ENCODE measurements at places on chromosomes 2 and 18.

DNA sequence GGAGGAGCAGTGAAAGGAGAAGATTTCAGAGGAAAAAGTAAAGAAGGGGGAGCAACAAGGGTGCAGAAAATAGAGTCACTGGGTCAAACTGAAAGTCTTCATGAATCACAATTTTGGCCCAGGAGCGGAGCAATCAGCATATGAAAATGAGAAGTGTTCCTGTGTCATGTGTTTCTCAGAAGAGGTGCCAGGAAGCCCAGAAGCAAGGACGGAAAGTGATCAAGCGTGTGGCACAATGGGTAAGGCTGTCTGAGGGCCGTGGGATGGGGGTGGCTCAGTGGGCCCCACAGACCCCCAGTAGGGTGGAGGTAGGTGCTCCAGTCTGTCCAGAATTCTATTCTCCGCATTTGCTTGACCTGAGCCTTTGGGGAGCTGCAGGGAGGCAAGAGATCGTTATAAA lies 44.2 kb downstream of the SP140 start:
- no peak for DNase-seq

GRCh38 chr2:64401529-64401880 lies 52.5 kb upstream of the LGALSL start:
- DNase-seq = no peak

GRCh38 chr18:55777666-55778304 lies 189.8 kb upstream of the TCF4 start:
- no peak for DNase-seq

DNA sequence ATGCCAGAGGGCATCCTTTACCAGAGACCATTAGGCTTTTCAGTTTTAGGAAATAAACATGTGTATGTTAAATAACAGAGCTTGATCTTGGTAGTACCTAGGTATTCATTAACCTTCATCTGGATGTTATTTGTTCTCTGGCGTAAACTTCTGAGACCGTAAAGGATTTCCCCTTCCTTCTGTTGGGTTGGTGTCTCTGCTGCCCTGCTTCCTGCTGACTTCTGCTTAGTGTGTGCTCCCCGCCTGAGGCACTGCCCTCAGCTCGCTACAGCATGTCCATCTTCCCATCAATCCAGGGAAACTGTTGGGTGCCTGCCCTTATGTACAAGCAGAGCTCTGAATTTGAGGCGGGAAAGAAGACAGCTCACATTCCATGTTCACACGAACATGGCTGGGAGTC lies 177.9 kb downstream of the TPGS2 start:
- no peak for DNase-seq

- no peak for DNase-seq
Observed at GRCh38 chr2:229237270-229237669, 33.8 kb downstream of the PID1 start.

DNA sequence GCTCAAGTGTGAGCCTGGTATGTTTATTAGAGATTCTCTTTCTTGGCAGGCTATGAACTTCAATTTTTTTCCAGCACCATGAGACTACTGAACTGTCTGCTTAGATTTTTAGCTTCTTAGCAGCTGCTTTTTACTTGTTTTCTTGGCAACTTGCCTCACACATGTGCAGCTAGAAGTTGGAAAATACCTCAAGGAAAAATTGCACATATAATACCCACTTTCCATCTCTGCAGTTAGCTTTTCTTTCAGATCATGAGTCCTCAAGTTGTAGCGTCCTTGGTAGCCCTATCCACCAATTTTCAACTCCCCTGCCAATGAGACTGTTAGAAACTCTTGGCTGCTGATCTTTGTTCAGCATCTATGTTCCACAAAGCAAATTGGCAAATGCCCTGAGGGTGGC lies 302.1 kb downstream of the HRH4 start:
- DNase-seq = no peak

GRCh38 chr2:144995482-144995881 lies 475.6 kb upstream of the ZEB2 start:
- no peak for DNase-seq

GRCh38 chr2:3650140-3650920 lies 7.7 kb upstream of the ALLC start:
- DNase-seq = no peak

DNA sequence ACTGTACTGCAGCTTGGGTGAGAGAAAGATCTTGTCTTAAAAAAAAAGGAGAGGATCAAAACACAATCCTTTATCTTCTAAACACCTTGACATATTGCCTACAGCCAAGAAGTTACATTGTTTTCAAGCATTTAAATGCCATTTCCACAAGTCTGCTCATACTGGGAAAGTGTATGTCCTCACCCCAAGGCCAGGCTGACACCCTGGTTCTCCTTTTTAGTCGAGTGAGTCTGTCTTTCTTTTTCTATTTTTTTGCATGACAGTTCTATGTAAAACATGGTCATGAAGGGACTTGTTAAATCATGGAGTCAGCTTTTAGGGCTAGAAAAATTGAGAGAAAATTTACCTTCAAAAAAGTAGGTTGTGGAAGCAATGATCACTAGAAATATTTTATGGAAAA lies 233.3 kb downstream of the FAM210A start:
- DNase-seq = no peak

DNA sequence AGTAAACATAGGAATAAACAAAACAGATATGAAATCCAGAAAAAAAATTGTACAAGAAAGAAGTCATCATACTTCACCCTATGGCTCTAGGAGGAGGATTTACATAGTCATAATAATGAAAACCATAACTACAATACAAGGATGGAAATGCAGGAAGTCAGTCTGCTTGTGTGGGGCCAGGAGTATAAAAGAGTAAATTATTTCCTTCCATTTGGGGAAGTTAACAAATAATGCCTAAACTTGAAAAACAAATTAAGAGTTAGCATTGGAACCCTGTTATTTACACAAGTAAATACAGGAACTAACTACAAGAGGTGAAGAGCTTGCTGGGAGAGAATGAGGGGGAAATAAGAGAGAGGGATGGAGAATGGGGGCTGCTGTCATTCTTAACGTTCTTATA lies 15.4 kb downstream of the TMEM163 start:
- DNase-seq = no peak

DNA sequence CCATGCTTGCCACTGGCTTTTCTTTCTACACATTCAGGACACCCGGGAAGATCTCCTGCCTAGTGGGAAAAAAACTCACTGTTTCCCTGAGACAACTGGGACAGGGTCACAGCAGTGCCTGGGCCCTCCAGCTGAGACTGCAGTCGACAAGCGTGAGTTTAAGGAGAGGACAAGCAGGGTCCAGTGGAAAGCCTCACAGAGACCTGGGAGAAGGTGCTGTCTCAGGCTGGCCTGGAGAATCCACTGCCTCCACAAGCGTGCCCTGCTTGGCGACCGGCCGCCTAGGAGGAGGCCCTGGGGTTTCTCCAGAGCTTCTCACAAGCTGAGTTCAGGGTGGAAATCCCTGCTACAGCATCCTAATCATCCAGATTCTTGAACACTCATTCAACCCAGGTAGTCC lies 519.6 kb upstream of the RAB6C start:
- no peak for DNase-seq

DNA sequence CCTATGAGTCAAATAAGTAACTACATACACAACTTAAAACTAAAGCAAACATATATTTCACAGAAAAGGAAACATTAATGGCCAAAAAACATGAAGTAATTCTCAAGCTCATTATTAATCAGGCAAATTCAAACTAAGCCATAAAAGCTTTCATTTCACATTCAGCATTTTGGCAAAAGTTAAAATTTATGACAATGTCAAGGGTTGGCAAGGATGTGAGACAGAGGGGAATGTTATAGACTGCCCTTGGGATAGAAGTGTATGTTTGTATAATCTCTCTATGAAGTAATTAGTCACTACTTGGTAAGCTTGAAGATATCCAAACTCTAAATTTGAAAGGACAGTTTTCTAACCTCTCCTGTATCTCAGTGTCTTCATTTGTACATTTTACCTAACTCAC lies 539.4 kb downstream of the RIT2 start:
- DNase-seq = no peak

DNA sequence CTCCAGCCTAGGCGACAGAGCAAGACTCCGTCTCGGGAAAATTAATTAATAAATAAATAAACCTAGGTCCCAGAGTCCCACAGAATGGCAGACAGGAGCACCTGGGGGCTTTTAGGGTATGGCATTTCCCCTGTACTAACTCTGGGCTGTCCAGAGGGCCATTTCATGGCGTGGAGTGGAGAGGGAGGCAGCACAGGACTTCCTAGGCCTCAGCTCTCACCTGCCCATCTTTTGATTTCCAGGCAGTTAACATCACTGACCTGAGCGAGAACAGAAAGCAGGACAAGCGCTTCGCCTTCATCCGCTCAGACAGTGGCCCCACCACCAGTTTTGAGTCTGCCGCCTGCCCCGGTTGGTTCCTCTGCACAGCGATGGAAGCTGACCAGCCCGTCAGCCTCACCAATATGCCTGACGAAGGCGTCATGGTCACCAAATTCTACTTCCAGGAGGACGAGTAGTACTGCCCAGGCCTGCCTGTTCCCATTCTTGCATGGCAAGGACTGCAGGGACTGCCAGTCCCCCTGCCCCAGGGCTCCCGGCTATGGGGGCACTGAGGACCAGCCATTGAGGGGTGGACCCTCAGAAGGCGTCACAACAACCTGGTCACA lies 5.1 kb downstream of the IL1RN start:
- DNase-seq = no peak

- no peak for DNase-seq
Observed at GRCh38 chr2:156517419-156517818, 81.2 kb downstream of the GPD2 start.

- DNase-seq = no peak
Observed at GRCh38 chr18:52992041-52992440, 652.0 kb downstream of the DCC start.

DNA sequence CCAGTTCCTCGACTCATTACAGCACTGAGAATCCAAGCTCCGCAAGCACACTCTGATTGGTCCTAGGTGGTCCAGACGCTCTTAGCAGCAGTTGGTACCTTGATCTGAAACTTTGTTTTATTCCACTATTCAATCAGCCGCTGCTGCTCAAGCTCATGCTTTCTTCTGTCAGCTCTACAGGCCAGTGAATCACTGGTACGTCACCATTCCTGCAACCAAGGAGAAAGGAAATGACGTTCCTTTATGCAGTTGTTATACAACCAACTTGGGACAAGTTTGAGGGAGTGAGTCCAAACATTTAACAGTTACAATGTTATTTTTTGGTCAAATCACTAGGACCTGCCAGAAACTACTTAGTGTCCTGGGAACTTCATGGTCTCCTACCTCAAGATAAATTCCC lies 398.8 kb upstream of the TMEFF2 start:
- no peak for DNase-seq

DNA sequence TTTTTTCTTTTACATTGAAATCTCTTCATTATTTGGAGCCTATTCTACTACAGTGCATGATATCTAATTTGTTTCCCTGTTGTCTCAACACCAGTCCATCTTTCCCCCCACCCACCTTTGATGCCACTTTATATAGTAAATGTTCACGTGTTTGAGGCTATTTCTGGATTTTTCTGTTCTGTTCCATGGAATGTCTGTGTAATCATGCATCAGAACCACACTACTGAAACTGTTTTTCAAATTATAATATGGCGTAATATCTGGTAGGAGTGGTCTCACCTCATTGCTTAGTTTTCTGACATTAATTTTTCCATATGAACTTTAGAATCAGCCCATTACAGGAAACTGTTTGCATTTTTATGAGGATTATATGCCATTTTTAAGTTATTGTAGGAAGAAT lies 19.1 kb upstream of the NARS1 start:
- DNase-seq = no peak

GRCh38 chr2:175010848-175011254 lies 5.7 kb upstream of the CHN1 start:
- DNase-seq = no peak

DNA sequence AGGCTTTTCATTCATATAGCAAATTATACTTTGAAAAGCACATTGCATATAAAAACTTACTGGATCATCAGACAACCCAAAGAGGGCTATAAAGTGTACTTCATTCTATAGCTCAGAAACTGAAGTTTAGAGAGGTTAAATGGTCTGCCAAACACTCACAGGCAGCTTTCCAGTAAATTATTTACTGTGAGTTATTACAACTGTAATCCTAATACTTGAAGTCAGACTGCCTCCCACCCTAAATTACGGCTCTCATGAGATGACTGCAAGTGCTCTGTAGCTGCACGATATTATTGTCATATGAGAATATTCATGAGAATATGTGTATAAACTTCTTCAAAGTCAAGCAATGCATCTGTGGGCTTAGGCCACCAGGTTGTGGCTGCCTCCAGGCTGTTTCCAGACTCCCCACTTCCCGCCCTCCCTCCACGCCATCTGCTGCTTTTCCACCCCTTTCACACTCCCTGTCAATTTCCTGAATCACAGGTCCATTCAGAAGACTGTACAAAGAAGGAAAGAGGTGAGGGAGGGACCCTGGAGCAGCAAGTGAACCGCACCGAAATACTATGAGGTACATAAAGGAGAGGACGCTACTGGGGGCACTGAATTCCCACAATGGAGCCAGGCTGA lies 111.1 kb upstream of the SPOPL start:
- DNase-seq = no peak

GRCh38 chr18:23675896-23676295 lies 13.2 kb upstream of the ANKRD29 start:
- DNase-seq = no peak

GRCh38 chr2:283996-284794 lies 3.7 kb downstream of the ALKAL2 start:
- no peak for DNase-seq

DNA sequence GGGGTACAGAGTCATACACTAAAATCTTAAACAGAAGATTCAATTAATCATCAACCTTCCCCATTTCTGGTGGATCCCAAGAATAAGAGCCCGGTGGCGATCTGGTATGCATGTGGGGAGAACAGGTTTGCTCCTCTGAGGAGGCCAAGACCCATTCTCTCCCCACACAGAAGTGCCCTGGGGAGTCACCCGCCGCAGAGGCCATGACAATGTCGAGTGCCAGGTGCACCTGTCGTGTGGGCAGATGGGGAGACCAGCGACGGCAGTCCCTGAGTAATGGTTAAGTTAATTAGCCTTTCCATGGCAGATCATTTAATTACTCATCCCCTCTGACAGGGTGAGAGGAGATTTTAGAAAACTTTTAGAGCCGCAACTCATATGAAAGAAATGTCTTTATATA lies 345.0 kb downstream of the NCKAP5 start:
- no peak for DNase-seq

DNA sequence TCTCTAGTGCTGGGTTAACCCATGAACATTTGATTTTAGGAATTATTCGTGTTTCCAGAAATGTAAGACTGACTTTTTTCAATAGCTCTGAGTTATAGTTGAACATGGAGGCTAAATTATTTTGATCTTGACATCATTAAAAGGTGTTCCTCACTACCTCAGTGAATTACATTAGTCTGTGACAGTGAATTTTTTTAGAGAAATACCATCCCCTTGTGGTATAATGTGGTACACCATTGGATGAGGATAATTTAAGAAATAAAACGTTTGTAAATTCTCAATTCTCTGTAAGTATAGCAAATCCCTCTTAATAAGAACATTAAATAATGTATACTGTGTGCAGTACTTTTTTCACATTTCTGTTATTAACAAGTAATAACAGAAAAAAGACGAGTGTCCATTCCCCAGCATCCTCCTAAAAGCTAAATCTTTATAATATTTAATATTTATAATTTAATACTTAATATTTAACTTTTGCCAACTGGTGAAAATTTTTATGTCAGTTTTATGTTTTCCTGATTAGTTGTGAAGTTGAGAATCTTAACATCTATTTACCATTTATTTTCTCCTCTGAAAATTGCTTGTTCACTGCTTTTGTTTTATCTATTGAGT lies 70.3 kb upstream of the CWC22 start:
- DNase-seq = no peak

All from upper lobe of right lung (tissue), 1 donor.